ENCODE measurements at places on chromosomes 5 and 9.

- DNase-seq, result no peak
Observed at GRCh38 chr5:134637116-134637721, 4.6 kb upstream of the SAR1B start.

- no peak for DNase-seq
Observed at GRCh38 chr9:34279411-34279810, 49.7 kb downstream of the KIF24 start.

DNA sequence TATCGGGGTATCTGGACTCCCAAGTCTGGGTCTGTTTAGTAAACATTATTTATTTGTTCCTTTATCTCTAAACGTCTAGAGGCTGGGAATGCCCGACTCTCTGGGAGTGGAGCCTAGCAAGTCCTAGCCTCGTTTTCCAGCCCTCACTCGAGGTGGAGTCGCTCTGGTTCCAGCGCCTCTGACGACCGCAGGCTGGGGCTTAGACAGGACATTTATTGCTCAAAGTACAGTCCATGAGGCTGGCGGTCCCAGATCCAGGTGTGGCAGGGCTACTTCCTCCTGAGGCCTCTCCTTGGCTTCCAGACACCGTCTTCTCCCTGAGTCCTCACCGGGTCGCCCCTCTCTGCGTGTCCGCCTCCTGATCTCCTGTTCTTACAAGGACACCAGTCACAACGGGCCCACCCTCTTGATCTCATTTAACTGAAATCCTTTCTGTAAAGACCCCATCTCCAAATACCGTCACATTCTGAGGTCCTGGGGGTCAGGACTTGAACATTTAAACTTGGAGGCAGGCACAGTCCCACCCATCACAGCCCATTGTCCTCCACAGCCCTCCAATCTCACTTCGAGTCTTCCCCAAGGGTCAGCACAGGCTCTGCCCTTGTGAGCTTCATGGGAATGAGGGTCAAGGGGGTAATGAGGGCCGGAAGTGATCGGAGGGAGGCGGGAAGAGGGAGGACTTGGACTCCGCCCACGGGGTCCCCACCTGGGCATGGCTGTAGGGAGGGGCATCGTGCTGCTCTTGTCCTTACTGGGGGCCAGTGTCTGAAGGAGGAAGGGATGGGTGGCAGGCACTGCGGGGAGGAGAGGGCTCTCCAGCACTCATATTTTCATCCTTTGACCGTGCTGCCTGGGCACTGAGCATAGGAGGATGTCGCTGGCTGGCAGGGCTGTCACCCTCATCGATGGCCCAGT lies 12.2 kb upstream of the CLPTM1L start:
- no peak for DNase-seq

DNA sequence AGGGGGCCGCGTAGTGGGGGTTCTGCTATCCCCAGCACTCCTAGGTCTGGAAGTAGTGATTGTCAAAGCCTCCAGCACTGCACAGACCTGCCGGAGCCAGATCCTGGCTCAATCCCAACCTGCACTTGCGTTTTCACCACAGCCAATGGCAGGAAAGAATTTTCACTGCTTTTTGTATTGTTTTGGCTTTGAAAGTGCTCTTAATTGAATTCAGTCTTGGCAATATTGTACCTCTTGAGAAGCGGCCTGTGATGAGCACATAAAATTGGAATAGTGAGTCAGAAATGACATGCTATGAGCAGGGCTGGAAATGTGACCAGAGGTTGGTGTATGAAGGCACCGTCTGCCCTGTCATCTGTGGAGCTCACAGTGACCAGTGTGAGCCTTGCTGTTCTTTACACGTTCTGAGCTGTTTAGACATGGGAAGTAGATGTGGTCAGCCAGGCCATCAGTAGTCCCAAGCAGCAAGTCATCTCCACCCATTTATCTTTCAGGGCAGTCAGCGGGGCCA lies 41.5 kb downstream of the SECISBP2 start:
- no peak for DNase-seq

GRCh38 chr9:120372040-120372439 lies 207.9 kb downstream of the CDK5RAP2 start:
- DNase-seq, result no peak

DNA sequence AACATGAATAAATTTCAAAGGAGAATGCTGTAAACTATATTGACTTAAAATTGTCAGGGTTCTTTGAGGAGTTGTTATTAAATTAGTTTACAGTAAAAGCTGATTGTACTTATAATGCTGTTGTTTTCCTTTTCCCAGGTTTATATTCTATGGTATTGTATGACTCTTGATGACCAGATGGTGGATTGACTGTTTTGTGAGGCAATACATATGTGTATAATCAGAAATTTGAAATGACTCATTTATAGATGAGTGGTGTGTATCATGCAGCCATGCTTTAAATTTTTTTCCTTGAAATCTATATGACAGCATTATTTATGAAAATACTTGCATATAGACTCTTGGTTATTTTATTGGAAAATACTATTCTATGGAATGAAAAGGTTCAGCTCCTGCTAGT lies 195.3 kb downstream of the CNTLN start:
- DNase-seq, result no peak

GRCh38 chr5:161369022-161369421 lies 177.5 kb downstream of the GABRB2 start:
- no peak for DNase-seq

DNA sequence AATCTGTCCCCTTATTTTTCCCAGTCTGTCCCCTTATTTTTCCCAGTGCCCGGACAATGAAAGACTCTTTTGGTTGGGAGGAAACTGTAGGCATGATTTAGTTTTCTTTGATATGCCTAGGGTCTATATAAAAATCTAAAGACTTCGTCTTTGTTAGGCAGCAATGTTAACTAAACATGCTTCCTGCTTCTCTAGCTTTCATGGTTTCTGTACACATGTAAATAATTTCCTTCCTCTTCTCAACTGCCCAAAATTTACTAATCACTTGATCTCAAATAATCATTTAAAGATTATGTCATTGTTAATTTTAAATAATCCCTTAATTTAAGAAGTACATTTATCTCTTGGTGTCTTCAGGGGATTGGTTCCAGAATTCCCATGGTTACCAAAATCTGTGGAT lies 47.8 kb upstream of the RAPGEF6 start:
- DNase-seq, result no peak

GRCh38 chr5:176921714-176922113 lies 22.6 kb upstream of the HK3 start:
- peak; percentile 26 for DNase-seq

GRCh38 chr9:71755230-71755629 lies 13.1 kb downstream of the CEMIP2 start:
- DNase-seq, result no peak

GRCh38 chr5:133742431-133742988 lies 130.2 kb upstream of the FSTL4 start:
- no peak for DNase-seq

GRCh38 chr5:37869216-37869615 lies 29.4 kb upstream of the GDNF start:
- DNase-seq, result no peak

GRCh38 chr9:72210522-72210921 lies 61.3 kb downstream of the GDA start:
- no peak for DNase-seq

DNA sequence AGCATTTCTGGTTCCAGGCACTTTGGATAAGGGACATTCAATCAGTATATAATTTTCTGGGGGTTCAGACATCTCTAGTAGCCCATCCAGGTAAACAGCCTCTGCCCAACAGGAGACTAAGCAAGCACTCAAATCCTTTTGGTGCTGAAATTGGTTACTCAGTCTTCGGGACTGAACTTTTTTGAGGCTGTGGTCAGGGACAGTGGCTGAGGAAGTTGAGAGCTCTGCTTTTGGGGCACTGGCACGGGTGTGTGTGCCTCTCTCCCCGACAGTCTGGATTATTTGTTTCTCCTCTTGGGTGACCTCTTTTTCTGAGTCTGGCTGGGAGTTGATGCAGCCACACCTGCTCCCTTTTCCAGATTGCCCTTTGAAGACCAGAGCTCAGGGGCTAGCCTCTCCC lies 47.6 kb downstream of the ACER2 start:
- DNase-seq, result no peak

GRCh38 chr5:32182463-32183063 lies 8.4 kb upstream of the GOLPH3 start:
- no peak for DNase-seq

- no peak for DNase-seq
Observed at GRCh38 chr5:123455095-123455494, 31.9 kb upstream of the CEP120 start.

DNA sequence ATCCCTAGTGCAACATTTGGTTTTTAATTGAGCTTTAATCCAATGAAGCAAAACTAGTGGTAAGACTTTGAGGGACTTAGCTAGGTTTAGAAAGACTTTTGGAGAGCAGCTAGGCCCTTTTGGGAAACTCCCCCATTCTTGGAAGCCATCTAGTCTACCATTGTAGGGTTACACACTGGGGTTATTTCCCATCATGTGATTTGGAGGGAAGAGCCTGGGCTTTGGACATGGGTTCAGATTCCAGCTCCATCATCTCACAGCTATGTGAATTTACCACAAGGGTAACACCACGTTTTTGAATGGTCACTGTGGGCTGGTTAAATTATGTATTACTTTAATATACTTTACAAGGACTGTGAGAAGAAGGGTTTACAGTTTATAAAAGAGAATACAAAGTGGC lies 18.3 kb upstream of the TNFSF15 start:
- DNase-seq, result peak; percentile 39

GRCh38 chr5:135030956-135031812 lies 2.8 kb downstream of the PITX1 start:
- DNase-seq, result no peak

DNA sequence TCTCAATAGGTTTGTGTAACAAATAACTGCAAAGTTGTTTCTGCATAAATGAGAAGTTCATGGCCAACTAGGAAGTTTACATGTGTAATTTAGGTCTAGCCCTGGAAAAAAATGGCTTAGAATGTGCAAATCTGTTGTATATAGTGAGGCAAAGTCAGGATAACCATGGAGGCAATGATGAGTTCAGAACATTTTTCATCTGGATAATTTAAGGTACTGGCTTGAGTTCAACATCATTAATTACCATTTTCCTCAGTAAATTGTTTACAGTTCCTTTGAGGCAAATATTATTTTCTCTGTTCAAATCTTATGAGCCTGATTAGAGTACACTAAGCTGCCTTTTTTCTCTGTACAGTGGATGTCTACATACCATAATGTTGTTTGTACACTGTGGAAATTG lies 1259.0 kb upstream of the NUDT12 start:
- DNase-seq, result no peak

DNA sequence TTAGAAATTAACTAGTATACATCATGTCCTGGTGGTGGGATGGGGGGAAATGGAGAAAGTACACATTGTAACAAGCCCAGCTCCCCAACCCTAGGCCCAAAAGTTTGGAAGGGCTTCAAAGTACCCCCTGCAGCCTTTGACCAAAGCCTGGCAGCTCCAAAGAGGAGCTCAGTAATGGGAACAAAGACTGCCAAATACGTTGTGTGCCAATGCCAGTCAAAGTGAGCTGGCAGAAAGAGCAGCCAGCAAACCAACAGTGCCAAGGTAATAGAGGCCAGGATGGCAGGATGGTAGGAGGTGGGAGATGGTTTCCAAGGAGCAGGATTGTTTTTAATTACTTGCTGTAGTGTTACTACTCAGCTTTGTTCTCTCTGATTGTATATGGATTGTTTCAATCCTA lies 248.3 kb downstream of the COX7C start:
- DNase-seq, result no peak

GRCh38 chr5:147661541-147661940 lies 121.0 kb downstream of the JAKMIP2 start:
- DNase-seq, result no peak

GRCh38 chr9:133560311-133560710 lies 25.8 kb downstream of the ADAMTSL2 start:
- peak; percentile 15 for DNase-seq

GRCh38 chr5:92769978-92770377 lies 811.0 kb downstream of the NR2F1-AS1 start:
- DNase-seq, result no peak

GRCh38 chr5:172038167-172038566 lies 31.7 kb upstream of the FBXW11 start:
- DNase-seq, result no peak

- DNase-seq, result no peak
Observed at GRCh38 chr5:96595300-96596090, 66.7 kb upstream of the CAST start.

- DNase-seq, result no peak
Observed at GRCh38 chr5:68288707-68289134, 73.2 kb downstream of the PIK3R1 start.

GRCh38 chr5:79954620-79955019 lies 36.4 kb downstream of the MTX3 start:
- DNase-seq, result no peak

DNA sequence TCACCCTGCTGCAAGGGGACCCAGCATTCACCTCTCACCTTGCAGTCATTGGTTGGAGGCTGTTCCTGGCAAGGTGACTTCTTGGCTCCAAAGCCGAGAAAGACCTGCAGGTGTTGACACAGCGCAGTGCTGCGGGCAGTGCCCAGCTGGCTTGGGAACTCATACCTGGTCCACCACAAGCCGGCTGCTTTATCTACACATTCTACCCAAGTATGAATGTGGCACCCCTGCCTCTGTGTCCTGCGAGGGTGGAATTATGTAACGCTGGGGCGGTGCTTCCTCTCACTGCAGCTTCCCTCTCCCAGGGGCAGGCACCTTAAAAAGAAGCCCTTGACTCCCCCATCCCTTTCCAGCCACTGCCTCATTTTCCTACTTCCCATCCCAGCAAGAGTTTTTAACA lies 2.5 kb upstream of the ZMYND19 start:
- DNase-seq, result no peak

DNA sequence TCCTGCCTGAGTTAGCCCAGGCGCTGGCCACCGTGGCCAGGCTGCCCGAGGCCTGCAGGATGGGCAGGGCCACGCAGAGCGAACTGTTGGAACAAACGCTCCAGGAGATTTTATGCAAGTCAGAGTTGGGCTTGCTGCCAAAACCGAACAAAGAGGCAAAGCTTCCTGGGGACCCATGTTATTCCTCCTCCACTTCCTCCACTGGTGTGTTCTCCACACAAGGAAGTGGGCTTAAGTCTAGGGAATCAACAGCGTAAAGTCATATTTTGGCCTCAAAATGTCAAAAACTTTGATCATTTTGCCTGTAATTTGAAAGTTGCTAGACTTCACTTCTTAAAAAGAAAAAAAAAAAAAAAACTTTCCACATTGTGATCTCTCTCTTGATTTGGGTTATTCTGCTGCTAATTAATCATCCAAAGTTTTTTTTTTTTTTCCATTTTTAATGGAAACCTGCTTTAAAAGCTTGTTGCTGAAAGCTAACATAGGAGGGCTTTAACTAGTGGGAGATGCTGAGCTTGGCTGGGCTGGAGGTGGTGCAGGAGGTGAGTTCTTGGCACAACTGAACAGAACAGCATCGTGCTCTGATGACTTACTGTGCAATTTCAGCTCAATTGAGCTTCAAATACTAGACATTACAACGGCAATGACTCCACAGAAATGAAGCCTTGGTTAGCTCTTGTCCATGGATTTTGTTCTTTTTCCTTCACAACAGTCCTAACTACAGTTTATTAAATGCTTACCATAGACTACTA lies 73.0 kb downstream of the PTPDC1 start:
- peak; percentile 71 for DNase-seq

DNA sequence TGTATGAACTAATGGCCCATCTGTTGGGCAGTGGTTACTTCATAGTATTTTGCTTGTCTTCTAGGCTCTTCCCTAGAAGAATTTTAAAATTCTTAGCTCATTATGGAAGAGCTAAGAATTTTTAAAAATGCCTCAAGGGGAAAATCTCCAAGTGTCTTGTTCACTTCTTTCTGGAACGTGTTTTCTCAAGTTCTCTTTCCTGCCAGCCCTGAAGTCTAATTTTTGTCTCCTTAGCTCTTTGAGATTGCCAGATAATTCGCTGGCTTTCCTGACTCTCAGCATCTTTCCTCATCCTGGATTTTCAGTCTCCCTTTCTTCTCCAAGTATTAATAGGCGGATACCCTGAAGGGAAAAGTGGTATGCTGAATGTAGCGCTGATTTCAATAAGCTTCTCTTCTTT lies 395.4 kb downstream of the ARRDC3 start:
- DNase-seq, result no peak
